ENCODE measurements at places on chromosomes 4 and X. TPM values are rescaled to one million over a fixed set of nuclear protein-coding genes. Genes with fewer than 3 reads are reported as not detected.

GRCh38 chr4:185734214-185734613 lies 77.8 kb downstream of the SORBS2 start:
- no peak for DNase-seq

- DNase-seq: no peak
Measured at GRCh38 chrX:10569946-10570345, 50.4 kb downstream of the MID1 start.

The CNGA1 gene
- 1.5 TPM for total RNA-seq

DNA sequence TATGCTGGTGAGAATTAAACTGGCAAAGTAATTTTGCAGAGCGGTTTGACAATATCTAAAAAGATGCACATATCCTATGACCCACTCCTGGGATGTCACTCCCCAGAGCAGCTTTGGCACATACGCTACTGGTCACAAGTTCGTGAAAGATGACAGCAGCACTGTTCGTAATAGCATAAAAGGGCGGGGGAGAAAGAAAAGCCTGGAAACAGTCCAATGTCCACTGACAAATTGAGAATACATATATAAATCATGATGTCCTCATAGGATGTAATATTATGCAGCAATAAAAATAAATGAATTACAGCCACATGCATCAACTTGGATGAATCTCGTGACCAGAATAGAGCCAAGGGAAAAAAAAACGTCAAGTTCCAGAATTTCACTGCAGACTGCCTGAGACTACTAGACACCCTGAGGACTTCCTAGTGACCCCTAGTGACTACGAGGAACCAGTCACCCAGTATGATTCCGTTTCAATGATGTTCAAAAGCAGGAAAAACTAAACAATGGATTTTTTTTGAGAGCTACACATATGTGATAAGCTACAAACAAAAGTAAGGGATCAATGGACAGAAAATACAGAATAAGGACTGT lies 1.8 kb downstream of the PCSK1N start:
- DNase-seq: no peak

GRCh38 chr4:60657041-60657440 lies 543.1 kb upstream of the ADGRL3 start:
- no peak for DNase-seq

DNA sequence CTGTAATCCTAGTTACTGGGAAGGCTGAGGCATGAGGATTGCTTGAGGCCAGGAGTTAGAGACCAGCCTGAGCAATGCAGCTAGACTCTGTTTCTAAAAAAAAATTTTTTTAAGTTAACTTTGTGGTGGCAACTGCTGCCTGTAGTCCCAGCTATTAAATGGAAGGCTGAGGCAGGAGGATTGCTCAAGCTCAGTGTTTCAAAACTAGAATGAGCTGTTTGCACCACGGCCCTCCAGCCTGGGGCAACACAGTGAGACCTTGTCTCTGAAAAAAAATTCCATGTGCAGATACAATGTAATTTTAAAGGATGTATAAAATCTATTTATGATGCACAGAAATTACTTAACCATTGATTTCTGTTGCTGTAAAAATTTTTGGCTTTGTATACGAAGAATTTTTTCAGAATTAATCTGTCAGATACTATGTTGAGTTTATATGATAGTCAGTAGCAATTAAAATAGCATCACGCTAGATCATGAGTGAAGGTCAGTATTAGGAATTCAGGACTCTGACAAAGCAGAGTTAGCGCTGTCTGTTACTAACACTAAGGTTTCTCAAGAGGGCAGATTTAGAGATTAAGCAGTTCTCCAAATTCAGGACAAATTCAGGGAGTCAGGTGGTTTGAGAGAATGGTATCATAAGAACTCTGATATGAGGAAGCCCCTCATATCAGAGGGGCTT lies 8.3 kb upstream of the AGA start:
- no peak for DNase-seq

The GPC4 gene
- total RNA-seq: 23.6 TPM

GRCh38 chr4:105936901-105937300 lies 41.6 kb downstream of the NPNT start:
- DNase-seq: no peak

- DNase-seq: no peak
Measured at GRCh38 chr4:113553082-113553481, 208.5 kb downstream of the CAMK2D start.

Data from neural progenitor cell (in vitro differentiated cells).